ENCODE measurements at places on chromosomes 5 and 9. TPM values are rescaled to one million over a fixed set of nuclear protein-coding genes. Genes with fewer than 3 reads are reported as not detected.

Gene GNG10
- polyA plus RNA-seq, result 92.3 TPM

Gene CHSY3
- polyA plus RNA-seq, result 5.8 TPM

Gene ZNF474
- polyA plus RNA-seq, result 2.1 TPM

Gene C5orf52
- not detected for polyA plus RNA-seq

Gene HTR4
- 1.1 TPM for polyA plus RNA-seq

Gene PCSK5
- 6.3 TPM for polyA plus RNA-seq

Gene GRIN1
- 0.12 TPM for polyA plus RNA-seq

Gene PCDHGA2
- polyA plus RNA-seq, result 6.5 TPM

Gene MINAR2
- polyA plus RNA-seq, result not detected

Gene PCDHGB6
- polyA plus RNA-seq, result 7.8 TPM

Gene PDCD1LG2
- polyA plus RNA-seq, result 0.12 TPM

Gene THBS4
- 6.3 TPM for polyA plus RNA-seq

Gene DMRT3
- not detected for polyA plus RNA-seq

- no peak for DNase-seq
These were observed 376.7 kb upstream of the RORB start for GRCh38 chr9:74120470-74120869.

DNA sequence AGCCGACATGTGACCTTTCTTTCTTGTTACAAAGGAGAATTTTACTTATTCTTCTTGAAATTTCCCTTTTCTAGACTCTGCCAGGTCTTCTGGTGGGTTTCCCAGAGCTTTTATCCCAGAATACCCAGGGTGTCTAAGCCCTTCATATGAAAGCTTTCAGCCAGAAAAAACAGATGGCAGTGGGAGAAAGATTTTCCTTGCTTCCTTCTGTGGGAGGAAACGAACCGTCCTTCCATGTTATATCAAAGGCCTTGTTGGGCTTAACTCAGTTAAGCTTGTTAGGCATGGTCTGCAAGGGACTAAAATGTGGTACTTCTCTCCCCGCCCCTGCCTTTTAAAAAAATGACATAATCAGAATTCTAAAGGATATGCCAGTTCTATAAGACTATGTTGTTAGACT lies 47.5 kb downstream of the SPATA31D1 start:
- DNase-seq, result no peak

GRCh38 chr5:54867310-54867944 lies 118.0 kb downstream of the ESM1 start:
- peak; percentile 57 for DNase-seq

- peak; percentile 6 for DNase-seq
These were observed 574.7 kb upstream of the MEF2C start for GRCh38 chr5:89457411-89458331.

DNA sequence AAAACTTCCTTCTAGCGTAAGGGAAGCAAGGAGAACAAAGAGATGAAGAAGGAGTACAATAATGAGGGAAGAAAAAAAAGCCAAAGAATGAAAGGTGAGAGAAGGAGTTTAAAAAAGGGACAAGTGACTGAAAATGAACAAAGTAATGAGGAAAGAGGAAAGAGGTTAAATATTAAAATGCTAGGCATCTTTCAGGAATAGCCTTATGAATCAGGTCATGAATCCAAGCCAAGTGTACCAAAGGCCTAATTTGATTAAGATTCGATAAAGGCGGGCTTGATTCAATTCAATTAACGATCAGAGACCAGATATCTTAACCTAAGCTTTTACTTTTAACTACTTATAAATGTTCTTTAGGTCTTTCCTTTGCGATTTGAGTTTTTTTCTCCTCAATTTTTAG lies 141.8 kb upstream of the GNA14 start:
- DNase-seq, result no peak

- DNase-seq, result no peak
These were observed 27.6 kb upstream of the SPATA31E1 start for GRCh38 chr9:87855061-87855460.

- no peak for DNase-seq
These were observed 123.5 kb downstream of the TARS1 start for GRCh38 chr5:33563983-33564908.

- DNase-seq, result no peak
These were observed 85.7 kb upstream of the RNF38 start for GRCh38 chr9:36485647-36486328.

- DNase-seq, result no peak
These were observed 305.7 kb downstream of the ACTL7B start for GRCh38 chr9:108550106-108550505.

GRCh38 chr5:82100303-82101077 lies 128.7 kb downstream of the ATG10 start:
- no peak for DNase-seq

DNA sequence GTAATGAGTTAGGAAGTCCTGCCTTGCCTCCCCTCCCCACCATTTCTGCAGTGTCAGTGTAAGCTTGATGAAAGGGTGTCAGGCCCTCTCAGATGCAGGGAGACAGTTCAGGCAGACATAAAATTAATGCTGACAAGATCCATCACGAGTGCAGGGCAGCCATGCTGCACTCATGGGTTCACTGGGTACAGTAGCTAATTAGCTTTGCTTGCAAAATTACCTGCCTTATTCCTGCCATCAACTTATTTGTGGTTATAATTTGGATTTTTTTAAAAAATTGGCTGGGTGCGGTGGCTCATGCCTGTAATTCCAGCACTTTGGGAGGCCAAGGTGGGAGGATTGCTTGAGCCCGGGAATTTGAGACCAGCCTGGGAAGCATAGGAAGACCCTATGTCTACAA lies 17.9 kb downstream of the GALNT12 start:
- DNase-seq, result no peak

DNA sequence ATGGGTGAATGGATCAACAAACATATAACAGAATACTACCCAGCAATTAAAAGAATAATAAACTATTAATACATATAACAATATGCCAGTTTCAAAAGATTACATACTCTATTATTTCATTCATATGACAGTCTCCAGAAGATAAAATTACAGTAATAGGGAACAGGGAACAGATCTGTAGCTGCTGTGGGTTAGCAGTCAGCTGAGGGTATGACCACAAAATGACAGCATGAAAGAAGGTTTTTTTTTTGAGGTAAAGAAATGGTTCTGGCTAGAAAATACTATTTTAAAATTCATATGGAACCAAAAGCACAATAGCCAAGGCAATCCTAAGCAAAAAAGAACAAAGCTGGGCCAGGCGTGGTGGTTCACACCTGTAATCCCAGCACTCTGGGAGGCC lies 73.0 kb upstream of the NR5A1 start:
- no peak for DNase-seq

DNA sequence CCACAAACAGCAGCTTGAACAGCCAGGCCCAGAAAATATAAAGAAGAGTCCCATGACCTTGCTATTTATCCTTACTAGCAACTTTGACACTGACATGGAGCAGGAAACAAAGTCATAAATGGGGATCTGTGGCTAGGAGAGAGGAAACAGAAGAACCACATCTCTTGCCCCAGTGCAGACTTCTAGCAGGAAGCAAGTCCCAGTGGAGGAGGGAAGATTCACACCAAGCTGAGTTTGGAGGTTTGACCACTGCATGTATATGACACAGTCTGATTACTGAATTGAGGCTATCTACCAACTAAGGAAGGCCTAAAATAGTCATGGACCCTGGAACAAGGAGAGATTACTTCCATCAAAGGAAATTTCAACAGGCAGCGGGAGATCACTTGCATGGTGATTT lies 51.4 kb downstream of the CDH6 start:
- no peak for DNase-seq

DNA sequence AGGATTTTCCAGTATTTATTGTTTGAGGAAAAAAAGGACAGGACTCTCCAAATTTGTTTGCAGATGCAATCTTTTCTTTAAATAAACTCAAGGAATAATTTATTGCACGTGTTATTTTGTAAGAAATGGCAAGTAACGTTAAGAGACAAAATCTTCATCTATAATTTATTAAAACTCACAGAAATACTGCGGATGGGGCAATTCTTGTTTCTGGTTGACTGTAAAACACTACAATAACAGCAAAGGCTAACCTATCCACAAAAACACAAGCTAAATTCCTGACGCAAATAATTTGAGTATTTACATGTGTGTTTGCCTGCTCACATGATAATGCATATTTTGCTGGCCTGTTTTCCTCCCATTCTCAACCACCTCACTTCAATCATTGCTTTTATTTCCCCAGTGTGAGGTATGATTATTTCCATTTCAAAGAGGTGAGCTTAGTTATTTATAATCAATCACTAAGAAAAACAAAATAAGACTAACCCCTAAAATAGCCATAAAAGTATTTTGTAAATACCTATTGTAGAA lies 619.4 kb downstream of the PDE4D start:
- DNase-seq, result no peak

DNA sequence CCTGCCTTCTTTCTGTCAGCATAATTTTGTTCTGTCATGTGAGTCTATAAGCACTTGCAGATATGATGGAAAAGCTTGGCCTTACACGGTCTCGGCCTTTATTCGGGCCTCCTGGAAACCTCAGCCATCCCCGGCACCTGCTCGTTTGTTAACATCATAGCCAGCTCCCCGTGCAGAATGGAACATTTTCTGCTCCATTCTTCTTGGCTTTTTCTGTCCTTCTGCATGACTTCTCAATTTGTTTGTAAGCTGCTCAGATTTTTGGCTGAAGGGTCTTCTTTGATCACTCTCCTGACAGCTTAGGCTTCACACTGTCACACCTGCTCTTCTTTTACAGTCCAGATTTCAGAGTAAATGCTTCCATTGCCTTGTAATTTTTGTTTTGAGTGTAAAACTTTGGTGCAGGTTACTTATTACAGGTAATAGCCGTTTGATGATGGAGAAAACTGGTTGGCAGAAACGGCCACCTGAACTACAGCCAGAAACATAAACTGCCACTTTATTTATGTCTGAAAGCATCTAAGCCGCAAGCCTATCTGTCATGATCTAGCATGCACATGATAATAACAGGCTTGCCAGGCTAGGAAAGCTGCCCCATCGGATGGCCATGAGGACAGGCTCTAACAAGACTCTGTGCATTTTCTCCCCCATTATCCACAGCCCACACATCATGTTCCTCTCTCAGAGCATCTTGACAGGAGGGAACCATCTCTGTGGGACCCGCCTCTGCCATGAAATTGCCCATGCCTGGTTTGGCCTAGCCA lies 197.0 kb downstream of the AOPEP start:
- no peak for DNase-seq

- no peak for DNase-seq
These were observed 14.5 kb downstream of the FCN2 start for GRCh38 chr9:134895097-134895496.

GRCh38 chr5:30069441-30070263 lies 1123.8 kb upstream of the CDH6 start:
- no peak for DNase-seq

GRCh38 chr5:6718161-6718681 lies 5.0 kb downstream of the TENT4A start:
- no peak for DNase-seq

DNA sequence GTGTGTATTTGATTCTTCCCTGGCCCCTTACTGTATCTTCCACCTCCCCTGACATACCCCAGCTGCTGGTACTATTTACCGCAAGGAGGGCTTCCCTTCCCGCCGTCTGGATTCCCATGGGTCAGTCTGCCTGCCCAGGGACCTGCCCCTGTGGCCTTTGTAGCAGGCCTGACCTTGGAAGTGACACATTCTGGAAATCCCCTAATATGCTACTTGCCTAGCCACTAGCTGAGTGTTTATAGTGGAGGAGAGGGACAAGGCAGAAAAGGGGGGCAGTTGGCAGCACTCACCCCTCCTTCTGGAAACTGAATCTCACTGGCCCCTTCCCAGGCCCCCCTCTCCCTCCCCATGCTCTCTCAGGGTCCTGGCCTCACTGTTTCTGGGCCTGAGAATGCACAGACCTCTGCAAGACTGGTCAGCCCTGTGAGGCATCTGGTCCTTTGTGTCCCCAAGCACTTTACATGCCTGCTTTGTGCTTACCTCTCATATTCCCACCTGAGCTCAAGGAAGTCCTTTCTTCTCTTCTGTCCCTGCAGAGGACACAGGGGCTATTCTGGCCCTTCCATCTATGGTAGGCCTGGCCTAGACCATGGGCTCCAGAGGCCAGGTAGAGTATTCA lies 8.2 kb upstream of the CCL21 start:
- DNase-seq, result no peak

GRCh38 chr9:88759364-88759763 lies 224.4 kb downstream of the NXNL2 start:
- no peak for DNase-seq

- no peak for DNase-seq
These were observed 609.5 kb upstream of the RGMB start for GRCh38 chr5:98163796-98164493.

GRCh38 chr9:38622288-38622674 lies 1.9 kb upstream of the ANKRD18A start:
- peak; percentile 10 for DNase-seq

GRCh38 chr9:100216178-100216787 lies 117.2 kb downstream of the INVS start:
- DNase-seq, result no peak

- no peak for DNase-seq
These were observed 28.2 kb downstream of the ARL15 start for GRCh38 chr5:54281960-54282692.

GRCh38 chr5:107231191-107231590 lies 439.5 kb downstream of the EFNA5 start:
- no peak for DNase-seq

GRCh38 chr9:86614871-86615849 lies 260.9 kb upstream of the TUT7 start:
- DNase-seq, result no peak

DNA sequence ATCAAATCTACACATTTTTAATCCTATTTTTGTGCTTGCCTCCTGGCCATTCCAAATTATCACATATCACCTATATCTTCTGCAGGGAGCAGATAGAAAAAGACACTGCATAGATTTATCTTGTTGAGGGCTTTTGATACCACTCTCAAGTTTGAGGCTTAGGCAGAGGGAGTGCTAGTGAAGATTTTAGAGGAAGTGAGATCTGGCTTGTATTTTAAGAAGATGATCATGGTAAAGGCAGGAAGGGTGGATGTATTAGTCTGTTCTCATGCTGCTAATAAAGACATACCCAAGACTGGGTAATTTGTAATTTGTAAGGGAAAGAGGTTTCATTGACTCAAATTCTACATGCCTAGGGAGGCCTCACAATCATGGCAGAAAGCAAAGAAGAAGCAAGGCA lies 220.9 kb upstream of the TUT7 start:
- no peak for DNase-seq

- no peak for DNase-seq
These were observed 4.8 kb upstream of the ARAP3 start for GRCh38 chr5:141686648-141687416.

- no peak for DNase-seq
These were observed 2.3 kb downstream of the SSBP2 start for GRCh38 chr5:81748556-81748955.

GRCh38 chr5:60649288-60649917 lies 50.6 kb downstream of the DEPDC1B start:
- DNase-seq, result no peak

DNA sequence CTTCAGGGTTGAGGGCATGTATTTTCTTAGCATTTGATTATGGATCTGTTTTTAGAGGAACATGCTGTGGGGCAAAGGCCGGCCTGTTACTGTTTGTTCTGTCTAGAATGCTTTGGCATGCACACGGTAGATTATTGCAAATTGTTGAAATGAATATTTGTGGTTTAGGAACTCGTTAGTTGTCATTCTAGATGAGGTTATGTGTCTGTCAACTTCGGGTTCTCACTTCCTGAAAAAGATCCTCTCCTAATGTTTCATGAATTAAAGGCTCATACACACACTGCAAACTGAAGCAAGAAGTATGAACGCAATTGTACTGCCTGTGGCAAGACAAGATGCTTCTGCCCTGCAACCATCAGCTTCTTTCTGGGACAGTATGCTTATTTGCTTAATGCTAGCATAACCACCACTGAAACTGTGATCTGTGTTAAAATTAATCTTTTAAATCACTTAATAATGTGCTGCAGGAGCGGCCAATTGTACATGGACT lies 99.6 kb downstream of the BASP1 start:
- no peak for DNase-seq
